Activated naive CD4-positive, alpha-beta T cell treated with anti-CD3 and anti-CD28 coated beads for 36 hours (primary cell): ENCODE measurements at places on chromosomes 1 and 21. TPM values are rescaled to one million over a fixed set of nuclear protein-coding genes. Genes with fewer than 3 reads are reported as not detected.

DNA sequence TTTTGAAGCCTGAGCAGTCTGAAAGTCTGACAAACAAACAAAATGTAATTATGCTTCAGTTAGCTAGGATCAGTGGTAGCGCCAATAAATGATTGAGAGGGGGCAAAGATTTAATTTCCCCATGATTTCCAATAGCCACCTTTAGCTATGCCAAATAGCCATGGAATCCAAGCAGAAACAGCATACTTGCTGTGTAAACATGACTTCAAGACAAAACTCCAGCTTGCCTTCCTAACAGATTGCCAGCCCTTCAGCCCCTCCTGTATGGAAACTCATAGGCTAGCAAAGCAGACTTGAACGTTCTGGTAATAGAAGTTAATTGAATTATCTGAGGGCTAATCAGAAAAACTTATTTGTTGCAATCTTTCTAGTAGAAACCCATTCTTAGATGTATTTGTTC is 25.6 kb upstream of the SLC30A1 start:
- DNase-seq, result no peak

DNA sequence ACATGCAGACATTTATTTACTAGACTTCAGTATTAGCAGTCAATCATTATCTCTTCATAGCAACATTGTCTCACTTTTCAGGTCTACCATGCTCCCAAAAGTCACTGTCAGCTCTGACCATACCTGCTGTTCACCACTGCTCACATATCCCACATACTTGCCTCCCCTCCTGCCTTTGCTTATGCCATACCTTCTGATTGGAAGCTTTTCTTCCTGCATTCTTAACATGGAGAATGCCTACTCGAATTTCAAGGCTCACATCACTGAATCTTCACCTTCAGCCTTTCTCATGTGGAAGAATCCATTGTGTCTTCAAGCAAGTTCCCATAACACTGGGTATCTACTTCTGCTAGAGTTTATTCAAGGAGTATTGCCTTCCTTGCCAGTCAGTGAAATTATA is 135.4 kb downstream of the NTNG1 start:
- DNase-seq, result no peak

Gene CDC42
- 318 TPM for total RNA-seq

- no peak for DNase-seq
These were observed 20.0 kb upstream of the CLIC6 start for GRCh38 chr21:34648739-34649297.

- no peak for DNase-seq
These were observed 1.5 kb downstream of the SNX27 start for GRCh38 chr1:151613282-151613780.

GRCh38 chr1:222009105-222009730 is 267.3 kb upstream of the DUSP10 start:
- DNase-seq, result peak; percentile 47

GRCh38 chr1:25694167-25695007 is 77.8 kb downstream of the MAN1C1 start:
- no peak for DNase-seq

- peak; percentile 9 for DNase-seq
These were observed 438 bp downstream of the MRPS6 start for GRCh38 chr21:34073749-34074282.

Gene ANKRD65
- not detected for total RNA-seq

DNA sequence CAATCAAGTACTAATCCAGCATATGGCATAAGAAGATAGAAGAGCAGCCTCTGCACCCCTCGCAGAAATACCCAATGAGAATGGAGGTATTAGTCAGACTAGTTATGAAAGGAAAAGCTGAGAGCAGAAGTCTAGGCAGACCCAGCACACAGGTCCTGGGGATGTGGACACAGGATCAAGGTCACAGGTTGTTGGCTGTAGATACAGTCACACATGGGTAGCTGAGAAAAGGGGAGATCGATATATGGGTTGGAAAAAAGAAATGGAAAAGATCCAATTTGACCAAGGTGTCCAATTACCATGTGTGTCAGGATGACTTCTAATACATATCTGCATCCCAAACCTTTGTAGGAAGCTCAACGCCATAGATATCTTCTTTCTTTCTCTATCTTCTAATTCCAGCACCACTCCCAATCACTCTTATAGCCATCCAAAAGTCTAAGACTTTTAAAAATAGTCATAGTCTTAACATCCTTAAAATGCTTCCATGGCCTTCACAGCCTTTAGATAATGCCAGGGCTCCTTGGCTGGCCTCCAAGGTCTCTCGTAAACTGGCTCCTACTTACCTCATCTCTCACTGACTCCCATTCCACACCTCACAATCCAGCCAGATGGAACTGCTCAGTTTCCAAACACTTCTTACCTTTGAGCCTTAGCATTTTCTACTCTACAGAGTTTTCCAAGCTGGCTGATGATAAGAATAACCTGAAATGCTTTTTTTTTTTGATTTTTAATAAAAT is 8.3 kb upstream of the ZC3H11B start:
- DNase-seq, result no peak

DNA sequence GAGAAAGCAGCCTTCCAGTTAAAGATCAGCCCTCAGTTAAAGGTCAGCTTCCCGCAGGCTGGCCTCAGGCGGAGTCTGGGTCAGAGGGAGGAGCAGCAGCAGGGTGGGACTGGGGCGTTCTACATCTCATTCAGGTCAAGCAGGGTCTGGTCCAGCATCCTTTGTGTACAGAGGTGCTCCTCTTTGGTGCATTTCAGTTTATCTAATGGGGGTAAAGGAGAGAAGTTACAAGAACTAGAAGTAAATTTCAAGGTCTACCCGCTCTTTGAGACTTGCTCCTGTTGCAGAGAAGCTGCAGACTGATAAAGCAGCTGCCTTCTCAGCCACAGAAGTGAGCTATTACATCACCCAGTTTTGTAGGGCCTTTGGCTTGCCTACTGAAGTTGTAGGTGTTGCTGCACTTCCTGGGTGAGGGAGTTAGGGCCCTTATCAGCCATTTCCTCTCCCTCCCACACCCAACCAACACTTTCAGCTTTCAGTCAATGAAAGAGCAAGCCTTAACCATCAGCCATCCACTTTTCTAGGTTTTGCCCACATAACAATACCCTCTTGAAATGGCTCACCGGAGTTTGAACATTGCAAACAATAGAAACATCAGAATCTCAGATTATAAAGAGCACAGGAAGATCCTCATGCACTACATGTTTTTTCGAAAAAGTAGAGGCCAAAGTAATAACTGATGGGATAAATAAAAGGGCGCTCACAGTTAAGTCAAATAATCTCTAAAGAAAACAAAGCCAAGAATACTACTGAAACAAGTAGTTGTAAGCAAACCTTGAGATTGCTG is 2.8 kb upstream of the NUP210L start:
- peak; percentile 87 for DNase-seq

Gene UTP11
- 49.8 TPM for total RNA-seq

- DNase-seq, result peak; percentile 30
These were observed 9.4 kb downstream of the PRDM16 start for GRCh38 chr1:3078430-3078861.

Gene LDLRAD1
- not detected for total RNA-seq

GRCh38 chr1:194280463-194280862 is 1094.0 kb upstream of the B3GALT2 start:
- no peak for DNase-seq

Gene HORMAD1
- not detected for total RNA-seq

DNA sequence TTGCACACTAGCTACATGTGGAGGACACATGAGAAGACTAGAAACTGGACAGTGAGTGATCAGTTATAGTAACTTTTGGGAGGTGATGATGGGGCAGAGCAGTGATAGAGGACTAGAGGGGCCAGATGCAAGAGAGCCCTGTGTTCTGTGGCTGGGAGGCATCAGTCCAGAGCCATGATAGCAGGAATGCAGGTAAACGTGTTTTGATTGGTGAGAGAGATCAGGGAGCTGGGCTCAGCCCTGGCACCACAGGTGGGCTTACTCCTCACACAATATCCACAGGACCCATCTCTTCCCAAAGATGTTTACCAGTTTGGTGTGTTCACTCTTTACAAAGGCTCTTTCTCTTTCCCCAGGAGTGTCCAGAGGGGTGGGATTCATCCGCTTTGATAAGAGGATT is 86.5 kb downstream of the ELAVL4 start:
- no peak for DNase-seq

GRCh38 chr1:159261721-159262494 is 40.2 kb upstream of the FCER1A start:
- no peak for DNase-seq

- peak; percentile 46 for DNase-seq
These were observed 5.5 kb upstream of the RNF223 start for GRCh38 chr1:1079408-1080121.

DNA sequence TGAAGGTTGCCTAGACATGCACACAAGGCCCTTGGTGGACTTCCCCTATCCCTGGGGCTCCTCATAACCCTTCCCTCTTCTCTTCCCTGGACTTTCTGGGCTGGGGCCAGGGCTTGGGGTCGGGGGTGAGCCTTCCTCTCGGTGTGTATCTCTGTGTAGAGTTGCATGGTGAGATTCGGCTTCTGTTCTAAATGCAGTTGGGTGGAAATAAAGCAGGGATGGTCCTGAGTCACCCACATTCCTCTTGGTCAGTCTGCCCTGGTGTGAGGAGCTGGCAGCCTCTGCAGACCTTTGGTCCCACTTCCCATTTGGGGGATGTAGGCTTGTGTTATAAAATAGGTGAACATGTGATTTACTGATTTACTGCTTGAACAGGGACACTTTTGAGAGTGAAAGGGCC is 38.0 kb downstream of the ADARB1 start:
- peak; percentile 31 for DNase-seq

- DNase-seq, result no peak
These were observed 84.1 kb downstream of the EVA1C start for GRCh38 chr21:32496568-32496967.

- DNase-seq, result no peak
These were observed 121.0 kb downstream of the GLIS1 start for GRCh38 chr1:53617851-53618499.
